ENCODE measurements at places on chromosomes 3 and 15.
A peak's percentile ranks its signal among the peaks of the same experiment; 100 is the strongest.

DNA sequence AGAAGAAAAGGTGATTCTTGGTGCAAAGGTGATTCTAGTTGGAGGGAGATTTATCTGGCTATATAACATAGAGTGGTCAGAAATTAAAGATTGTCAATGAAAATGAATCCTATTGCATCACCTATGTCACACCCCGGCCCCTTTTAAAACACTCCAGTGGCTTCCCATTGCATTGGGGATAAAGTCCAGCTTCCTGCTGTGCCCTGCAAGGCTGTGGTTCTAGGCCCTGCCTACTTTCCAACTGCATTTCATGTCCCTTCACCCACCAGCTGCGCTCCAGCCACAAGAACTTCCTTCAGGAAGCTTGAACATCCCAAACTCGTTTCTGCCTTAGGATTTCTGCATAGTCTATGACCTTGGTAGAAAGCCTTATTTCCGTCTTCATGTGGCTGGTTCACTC, 118.7 kb upstream of the UMPS start:
- DNase-seq = no peak

- no peak for DNase-seq
Measured at GRCh38 chr15:66123799-66124198, 129.8 kb downstream of the MEGF11 start.

- no peak for DNase-seq
Measured at GRCh38 chr3:134796281-134797056, 1.4 kb downstream of the EPHB1 start.

DNA sequence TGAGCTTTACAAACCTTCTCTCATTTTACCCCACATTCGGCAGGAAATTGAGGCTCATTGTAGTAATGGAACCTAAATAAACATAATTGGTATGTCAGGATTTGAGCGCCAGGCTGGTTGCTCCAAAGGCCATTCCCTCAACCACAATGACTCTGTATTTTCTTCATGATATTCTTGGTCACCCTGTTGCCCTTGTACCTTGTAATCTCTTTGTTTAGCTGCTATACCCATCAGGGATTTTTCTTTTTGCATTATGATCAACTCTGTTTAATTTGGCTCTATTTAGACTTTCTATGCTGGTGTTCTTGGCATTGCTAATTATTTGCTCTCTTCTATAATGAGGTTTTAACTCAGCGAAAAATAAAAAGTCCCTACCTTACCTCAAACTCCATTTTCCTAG, 29.8 kb downstream of the DUOX2 start:
- DNase-seq = no peak

DNA sequence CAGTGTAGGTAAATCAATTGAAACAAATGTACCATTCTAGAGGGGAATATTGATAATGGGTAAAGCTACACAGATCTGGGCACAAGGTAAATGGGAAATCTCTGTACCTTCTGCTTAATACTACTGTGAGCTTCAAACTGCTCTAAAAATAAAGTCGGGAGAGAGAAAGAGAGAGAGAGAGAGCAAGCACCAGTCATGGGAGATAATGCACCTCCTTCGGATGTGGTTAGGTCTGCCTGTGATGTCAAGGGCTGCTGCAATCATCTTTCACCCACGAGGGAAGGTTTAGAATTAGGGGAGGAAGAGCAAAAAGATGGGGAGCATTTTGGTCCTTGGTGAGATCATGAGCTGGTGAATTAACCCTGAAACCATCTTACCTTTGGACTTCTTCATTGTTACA, 219.1 kb downstream of the ZNF385D start:
- DNase-seq = no peak

DNA sequence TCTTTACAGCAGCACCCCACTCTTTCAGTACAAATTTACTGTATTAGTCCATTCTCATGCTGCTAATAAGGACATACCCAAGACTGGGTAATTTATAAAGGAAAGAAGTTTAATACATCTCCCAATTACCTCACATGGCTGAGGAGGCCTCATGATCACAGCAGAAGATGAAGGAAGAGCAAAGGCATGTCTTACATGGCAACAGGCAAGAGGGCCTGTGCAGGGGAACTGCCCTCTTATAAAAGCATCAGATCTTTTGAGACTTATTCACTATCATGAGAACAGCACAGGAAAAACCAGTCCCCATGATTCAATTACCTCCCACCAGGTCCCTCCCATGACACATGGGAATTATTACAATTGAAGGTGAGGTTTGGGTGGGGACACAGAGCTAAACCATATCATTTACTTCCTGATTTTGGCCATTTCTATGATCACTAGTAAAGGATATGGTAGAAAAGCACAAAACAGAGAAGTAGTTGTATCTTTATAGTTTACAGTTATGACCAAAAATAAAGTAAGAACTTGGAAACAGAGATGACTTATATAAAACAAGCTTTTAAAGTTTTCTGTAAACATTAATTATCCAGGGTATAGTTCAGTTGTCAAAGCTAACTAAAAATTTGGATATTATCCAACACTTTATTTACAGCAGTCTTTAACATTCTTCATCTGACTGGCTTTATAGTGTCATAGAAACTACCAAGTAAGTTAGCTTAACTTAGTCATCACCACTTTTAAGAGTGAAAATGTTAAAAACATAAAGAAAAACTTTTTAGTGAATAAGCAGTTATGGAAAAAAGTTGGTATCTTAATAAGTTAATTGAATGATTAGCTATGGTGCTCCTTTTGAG, 40.2 kb downstream of the P2RY1 start:
- no peak for DNase-seq

- peak; percentile 27 for DNase-seq
Measured at GRCh38 chr15:41022487-41023090, 69.3 kb downstream of the CHAC1 start.

DNA sequence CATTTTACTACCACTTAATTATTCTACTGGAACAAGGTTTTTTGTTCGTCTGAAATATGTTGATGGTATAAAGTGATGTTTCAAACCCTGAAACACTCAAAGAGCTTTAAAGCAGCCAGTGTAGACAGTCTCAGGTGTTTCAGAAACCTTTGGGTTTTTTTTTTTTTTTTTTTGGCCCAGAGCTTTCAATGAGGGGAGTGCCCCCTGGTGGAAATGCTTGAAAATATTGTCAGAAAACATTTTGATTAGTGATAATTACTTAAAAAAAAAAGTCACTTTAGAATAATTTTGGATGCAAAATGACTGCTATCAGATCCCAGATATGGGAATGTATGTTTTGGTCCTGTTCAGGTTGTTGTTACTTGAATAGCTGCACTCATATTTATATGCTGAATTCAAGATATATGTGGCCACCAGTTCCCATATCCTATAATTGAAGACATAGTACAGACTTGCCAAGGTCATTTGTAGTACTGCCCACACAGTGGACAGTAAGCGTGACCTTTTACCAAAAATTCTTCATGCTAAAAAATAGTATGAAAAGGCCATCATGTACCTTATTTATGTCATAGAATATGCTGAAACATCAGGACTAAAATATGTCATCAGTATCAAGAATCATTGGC, 35.9 kb downstream of the SATB1 start:
- DNase-seq = no peak

GRCh38 chr3:30516238-30516637, 90.2 kb upstream of the TGFBR2 start:
- no peak for DNase-seq

DNA sequence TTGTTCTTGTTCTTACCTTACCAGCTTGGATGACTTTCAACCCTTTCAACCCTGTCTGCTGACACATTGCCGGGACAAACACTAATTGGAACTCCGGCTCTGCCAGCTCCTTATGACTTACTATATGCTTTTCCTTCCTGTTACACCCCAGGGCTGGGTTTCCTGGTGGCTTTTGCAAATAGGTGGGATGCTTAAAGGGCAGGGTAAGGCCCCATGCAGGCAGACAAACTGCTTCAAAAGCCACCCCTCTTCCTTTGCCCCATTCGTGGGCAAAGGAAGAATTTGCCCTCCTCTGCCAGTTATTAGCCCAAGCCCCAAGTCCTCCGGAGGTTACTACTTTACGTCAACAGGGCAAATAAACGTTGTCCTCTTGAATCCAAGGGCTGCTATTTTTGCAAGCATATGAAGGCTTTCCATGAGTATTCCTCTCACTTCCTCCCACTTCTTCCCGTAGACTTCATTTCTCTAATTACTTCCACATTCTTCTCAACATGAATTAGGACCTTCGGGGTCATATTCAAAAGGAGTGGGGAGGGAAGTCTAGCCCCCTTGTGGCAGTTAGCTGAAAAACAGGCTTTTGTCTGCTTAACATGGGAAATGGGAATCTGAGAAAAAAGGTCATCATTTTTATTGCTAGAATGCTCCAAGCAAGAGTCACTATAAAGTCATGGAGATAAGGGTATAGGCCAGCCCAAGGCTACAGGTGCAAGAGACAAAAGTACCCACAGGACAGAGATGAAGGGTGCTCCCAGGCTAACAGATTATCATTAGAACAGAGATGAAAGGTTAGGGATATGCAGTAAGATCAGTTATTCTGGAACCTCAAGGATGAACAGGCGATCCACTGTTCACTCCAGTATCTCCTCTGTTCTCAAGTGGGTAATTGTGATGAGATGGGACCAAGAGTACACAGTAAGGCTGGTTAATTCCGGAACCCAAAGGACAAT, 56.3 kb upstream of the FSTL1 start:
- no peak for DNase-seq

DNA sequence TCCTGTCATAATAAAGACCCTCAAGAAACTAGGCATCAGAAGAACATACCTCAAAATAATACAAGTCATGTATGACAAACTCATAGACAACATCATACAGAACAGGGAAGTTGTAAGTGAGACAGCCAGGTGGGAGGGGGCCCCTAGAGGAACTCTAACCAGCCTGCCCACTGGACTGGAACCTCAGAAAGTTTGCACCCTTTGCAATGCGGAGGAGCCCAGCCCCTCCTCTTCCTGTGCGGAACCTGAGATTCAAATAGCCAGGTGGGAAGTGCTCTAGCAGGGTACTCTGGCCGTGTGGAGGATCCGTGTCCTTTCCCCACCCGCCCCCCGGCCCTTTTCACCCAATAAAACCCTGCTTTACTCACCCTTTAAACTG, 387.0 kb upstream of the CBLB start:
- no peak for DNase-seq

DNA sequence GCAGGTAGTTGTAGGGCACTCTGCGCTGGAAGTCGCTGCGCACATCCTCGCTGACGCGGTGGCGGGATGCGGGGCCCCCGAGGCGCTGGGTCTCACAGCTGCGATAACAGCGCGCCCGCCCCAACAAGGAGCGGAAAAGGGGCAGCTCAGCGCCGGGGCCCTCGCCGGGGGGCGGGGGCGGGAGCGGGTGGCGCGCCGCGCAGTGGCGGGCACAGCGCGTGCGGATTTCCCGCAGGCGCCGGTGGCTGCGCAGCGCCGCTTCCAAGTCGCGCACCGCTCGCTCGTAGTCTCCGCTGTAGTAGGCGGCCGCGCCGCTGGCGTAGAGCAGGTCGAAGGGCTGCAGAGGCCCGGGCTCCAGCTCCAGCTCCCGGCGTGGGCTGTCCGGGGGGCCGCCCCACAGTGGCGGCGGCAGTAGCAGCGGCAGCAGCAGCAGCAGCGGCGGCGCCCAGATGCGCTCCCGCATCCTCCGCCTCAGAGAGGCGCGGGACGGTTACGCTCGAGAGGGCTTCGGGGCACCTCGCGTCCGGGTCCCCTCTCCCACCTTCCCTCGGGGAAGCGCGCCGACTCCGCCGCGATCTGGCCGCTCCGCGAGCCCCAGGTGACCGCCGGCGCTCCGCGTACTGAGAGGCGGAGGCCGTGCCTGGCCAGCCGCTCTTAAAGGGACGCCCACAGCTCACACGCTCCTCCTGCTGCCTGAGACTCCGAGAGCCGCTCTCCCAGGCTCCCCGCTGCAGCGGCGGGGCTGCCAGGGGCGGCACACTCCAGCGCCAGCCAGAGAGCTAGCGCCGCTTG, at the start of gene P3H2:
P3H2 (minus strand) TSS at position 629 of the 792 bp plus-strand sequence; CDS start at position 463, 166 bp downstream.
- DNase-seq = no peak

DNA sequence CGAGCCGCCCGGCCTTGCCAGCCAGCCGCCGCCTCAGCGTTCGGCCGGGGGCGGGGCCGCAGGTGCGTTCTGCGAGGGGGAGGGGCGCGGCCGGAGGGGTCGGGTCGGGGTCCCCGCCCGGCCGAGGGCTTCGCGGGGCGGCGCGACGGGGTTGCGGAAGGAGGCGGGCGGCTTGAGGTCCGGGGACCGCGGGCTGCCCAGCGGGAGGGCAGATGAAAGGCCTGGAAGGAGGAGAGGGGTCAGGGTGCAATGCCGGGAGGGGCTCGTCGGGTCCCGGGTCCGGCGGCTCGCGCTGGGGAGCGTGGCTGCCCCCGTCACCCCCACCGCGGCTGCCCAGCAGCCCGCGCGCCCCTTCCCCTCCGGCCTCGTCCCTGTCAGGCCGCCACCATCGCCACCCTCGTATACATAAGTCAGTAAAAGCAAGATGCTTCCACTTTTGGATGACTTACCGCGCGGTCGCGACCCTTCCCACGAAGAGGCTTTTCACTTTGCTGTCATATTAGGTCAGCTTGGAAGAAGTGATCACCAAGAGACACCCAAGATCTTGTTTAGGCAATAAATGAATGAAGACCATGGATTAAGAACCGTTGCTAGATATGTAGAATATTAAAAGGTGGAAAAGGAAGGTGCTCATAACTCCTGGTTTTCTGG, 620 bp upstream of the ANP32A start:
- DNase-seq = no peak

GRCh38 chr3:11555881-11556633, 87.7 kb downstream of the VGLL4 start:
- no peak for DNase-seq

DNA sequence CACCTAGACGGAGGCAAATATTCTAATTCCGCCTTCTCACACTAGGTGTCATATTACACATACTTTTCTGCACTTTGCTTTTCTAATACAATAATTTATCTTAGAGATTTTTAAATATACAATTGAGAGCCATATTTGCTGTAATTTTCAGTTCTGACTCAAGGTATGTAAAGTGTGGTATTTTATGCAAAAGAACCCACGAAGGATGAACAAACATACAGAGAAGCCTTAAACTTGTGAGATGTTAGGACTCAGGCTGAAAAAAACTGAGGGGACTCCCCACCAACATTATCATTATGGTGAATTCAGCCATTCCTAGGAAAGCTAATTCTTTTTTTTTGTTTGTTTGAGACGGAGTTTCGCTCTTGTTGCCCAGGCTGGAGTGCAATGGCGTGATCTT, 9.6 kb downstream of the ZBTB11 start:
- no peak for DNase-seq

DNA sequence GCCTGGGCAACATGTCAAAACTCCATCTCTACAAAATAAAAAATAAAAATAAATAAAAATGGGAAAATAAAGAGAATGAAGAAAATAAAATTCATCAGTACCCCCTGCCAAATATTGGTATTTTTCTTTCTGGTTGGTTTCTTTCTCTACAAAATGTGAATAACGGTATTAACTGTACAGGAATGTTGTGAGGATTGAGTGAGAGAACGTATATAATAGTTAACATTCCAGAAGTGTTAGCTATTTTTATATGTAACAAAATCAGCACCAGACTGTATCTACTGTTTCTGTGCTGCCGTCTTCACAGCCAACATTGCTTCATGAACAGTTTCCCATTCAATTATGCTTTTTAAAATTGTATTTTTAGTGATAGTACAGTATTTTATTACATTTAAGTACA, 25.5 kb upstream of the RNU6-1 start:
- DNase-seq = no peak

GRCh38 chr15:58548308-58549012, 116.7 kb downstream of the LIPC start:
- no peak for DNase-seq

- no peak for DNase-seq
Measured at GRCh38 chr3:169143506-169143905, 520.0 kb downstream of the MECOM start.
